ENCODE measurements at places on chromosomes 12 and 14.

GRCh38 chr12:116389990-116390389 lies 112.5 kb upstream of the MED13L start:
- no peak for DNase-seq

- no peak for DNase-seq
Measured at GRCh38 chr12:113232840-113233585, 11.7 kb downstream of the TPCN1 start.

DNA sequence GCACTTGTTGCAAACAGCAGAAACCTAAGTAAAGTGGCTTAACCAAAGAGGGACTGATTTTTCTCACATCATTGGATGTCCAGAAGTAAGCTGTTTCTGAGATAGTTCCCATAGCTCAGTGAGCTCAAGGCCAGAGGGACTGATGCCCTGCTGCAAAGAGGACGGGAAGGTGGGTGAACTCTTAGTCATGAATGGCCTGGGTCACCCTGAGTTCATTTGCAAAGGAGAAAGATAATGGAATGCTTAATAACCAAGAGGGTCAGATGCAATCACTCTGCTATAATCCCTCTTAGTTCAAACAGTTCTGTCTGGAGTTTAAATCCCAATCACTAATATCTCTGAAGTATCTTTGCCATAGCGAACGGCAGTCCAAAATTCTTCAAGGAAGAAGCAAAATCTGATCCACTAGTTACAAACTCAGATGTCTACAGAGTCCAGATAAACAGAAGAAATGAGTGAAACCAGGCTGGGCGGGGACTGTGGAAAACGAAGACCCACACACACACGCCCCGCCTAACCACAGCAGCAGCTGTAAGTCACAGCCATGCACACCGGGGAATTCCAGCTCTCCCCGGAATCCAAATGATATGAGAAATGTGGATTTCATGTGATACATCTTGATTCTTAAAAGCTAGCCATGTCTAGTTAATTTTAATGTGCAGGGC lies 289.5 kb downstream of the TMEM132D start:
- DNase-seq, result no peak

GRCh38 chr12:46982629-46983392 lies 96.6 kb upstream of the PCED1B start:
- no peak for DNase-seq

GRCh38 chr12:43957732-43958372 lies 122.0 kb downstream of the TMEM117 start:
- peak; percentile 10 for DNase-seq

DNA sequence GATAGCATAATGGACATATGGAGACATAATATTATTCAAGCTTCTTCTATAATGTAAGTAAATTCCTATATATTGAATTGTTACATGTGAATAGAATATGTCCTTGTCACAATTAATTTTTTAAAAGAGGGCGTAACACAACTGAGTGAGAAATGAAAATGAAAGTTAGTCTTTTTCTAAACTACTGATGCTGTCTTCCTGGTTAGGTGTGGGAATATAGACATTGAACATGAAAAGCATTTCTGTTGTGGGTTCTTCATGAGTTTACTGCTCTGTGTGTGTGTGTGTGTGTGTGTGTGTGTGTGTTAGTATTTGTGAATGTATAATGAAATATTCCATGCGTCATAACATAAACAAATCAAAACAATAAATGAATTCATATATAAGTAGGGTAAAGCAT lies 40.5 kb upstream of the RTL1 start:
- no peak for DNase-seq

- DNase-seq, result no peak
Measured at GRCh38 chr12:101089271-101089670, 120.8 kb downstream of the SLC5A8 start.

DNA sequence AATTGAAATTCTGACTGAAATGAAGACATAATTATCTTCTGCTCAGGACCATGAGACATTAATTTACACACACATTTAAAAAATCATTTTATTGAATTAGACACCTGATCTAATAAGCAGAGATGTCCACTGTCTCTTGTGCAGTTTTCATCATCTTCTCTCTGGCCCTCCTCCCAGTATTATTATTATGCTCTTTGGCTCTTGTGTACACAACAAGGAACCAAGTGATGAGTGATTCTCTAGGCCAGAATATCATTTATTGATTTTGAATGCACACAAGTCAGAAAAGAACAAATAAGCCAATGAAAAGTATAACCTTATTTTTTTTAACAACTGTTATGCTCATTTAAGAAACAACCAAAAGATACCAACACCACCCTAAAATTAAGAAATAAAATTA lies 244.7 kb upstream of the KRR1 start:
- no peak for DNase-seq

DNA sequence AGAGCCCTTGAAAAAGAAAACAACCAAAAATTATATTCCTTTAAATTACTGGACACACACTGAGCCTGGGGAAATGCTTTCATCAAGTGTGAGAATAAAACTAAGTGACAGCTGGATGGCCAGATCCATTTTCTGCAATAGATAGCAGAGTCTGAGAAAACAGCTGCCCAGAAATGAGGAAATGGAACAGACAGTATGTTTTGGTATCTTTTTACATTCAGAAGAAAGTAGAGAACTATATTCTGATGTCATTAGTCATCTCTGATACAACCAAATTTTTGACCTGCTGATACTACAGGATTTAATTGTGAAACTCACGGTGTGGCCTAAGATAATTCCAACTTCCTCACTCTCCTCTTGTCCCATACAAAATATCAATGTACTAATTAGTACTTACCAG lies 78.2 kb downstream of the HMGA2 start:
- no peak for DNase-seq

DNA sequence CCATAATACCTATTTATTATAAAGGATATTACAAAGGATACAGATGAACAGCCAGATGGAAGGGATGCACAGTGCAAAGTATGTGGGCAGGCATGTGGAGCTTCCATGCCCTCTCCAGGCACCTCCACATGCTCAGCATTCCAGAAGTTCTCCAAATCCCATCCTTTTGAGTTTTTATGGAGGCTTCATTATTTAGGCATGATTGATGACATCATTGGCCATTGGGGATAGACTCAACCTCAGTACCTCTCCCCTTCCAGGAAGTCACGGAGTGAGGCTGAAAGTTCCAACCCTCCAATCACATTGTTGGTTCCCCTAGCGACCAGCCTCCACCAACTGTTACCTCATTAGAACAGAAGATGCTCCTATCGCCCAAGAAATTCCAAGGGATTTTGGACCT lies 156.4 kb downstream of the ATP23 start:
- no peak for DNase-seq
